ENCODE measurements at places on chromosomes 2 and 18.

GRCh38 chr2:101362316-101362715 is 25.0 kb downstream of the CREG2 start:
- no peak for DNase-seq

DNA sequence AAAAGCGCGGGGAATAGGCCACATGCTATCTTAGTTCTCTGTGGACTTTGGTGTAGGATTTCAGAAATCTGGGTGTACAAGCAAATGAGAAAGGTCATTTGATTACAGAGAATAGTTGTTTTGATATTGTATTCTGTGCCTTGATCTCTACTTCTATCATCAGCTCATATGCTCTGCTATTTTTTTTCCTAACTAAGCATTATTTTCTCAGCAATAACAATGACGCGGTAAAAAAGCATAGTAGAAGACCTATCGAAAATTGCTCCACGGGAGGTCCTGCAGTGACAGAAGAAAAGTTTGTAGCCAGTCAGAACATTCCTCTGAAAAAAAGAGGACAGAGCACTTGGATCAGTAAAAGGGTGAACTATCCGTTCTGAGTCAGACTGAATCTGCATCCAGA is 2.8 kb upstream of the SETBP1 start:
- DNase-seq, result no peak

GRCh38 chr18:72674710-72675109 is 130.6 kb upstream of the CBLN2 start:
- DNase-seq, result no peak

- DNase-seq, result no peak
These were observed 125.9 kb downstream of the PLA2R1 start for GRCh38 chr2:159936471-159936870.
